Fibroblast of skin of left biceps (primary cell): ENCODE measurements at places on chromosomes 3 and 15.

DNA sequence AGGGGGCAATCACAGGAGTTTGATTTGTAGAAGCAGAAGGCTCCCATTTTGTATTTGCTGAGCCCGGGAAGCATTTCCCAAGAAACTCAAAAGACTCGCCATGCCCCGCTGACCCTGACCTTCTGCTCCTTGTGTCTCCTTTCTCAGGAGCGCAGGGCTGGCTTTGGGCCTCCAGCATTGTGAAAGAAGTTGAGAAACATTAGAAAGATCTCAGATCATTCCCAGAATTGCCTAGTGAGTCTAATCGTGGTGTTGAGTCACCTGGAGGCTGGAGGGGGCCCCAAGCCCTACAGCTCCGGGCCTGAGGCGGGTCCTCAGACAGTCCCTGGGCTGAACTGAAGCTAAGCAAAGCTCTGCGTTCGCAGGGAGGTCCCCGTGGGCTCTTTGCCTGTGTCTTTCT, 10.9 kb upstream of the PIGZ start:
- DNase-seq = no peak

DNA sequence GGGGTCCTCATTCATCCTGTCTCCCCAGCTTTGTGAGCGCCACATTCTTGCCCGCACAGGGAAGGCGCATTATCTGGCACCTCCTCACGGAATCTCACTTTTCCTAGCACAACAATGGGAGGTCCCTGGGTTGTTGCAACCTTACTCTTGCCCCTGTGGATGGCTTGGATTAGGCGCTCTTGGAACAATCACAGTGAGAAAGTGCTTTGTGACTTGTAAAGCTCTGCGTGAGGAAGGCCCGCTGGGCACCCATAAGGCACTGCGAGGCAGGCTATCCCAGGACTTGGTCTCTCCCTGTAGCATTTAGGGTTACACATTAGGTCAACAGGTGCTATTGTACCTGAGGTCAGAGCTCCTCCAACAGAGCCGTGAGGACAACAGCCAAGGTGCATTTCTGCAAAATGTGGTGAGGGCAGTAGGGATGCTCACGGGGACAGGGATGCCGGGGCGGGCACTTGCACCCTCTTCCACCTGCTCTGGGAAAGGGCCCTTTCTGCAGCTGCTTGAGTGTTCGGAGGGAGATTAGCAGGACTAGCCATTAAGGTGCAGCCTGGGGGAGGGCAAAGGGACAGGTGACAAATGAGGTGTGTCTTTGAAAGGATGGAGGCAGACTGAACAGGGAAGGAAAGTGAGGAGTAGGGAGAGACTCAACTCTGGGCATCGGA, 13.9 kb upstream of the LRRC15 start:
- DNase-seq = no peak

DNA sequence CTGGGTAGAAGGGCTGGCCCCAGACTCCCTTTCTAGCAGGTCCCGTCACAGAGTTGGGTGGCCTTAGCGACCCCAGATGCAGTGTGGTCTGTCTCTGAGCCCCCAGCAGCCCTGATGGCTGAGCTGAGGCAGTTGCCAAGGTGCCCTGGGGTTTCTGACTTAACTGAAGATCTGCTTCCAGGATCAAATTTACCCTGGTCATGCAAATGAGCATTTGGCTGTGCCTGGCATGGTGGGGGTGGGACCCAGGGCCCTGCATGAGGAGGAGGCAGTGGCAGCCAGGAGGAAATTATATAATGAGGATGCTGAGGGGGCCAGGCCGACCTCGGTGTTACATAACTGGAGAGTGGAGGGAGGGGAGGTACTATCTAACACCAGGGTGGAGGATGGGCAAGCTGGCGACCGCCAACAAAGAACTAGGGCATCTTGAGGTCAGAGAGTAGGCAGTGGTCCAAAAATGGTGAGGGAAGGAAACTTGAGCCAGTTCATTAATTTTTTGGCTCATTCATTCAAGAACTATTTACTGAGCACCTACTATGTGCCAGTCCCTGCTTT, 16.4 kb downstream of the PLEKHO2 start:
- DNase-seq = no peak

DNA sequence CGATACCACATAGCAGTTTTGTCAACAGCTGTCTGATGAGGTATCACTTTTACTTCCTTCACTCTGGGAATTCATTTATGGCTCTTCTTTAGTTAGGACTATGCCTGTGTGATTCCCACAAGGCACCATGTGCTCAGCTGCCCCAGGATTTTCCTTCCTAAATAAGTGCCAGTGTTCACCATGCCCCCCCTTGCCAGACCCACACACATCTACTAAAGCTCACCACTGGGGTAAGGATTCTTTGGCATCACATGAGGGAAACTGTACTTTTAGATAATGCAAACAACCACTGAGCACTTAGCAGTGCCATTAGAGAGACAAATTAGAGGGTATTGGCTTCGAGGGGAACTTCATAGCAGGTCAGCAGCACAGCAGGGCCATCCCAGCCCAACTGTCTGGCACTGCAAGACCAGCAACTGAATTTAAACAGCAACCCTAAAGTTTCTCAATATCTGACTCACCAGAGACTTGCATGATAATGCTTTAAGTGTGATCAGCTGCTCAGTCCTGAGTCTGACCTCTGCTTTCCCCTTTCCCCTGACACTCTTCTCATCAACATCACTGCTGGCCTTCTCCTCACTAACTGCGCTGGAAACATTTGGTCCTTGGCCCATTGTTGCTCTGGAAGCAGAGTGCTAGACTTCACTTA, 114.3 kb downstream of the STAC start:
- DNase-seq = no peak

DNA sequence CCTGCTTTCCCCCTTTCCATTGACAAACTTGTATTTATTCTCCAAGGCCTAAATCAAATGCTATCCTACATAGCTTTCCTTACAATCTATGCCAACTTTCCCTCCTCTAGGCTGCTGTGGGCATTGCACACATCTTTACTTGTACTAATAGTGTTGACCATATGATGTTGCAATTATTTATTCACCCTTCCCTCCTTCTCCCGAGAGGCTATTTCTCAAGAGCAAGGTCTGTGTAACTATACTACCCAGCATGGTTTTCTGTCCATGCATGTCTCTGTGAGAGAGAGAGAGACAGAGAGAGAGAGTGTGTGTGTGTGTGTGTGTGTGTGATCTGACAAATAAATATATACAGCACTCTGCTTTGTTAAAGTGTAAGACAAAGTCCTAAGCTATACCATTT, 63.8 kb downstream of the GTPBP8 start:
- DNase-seq = peak; percentile 56

DNA sequence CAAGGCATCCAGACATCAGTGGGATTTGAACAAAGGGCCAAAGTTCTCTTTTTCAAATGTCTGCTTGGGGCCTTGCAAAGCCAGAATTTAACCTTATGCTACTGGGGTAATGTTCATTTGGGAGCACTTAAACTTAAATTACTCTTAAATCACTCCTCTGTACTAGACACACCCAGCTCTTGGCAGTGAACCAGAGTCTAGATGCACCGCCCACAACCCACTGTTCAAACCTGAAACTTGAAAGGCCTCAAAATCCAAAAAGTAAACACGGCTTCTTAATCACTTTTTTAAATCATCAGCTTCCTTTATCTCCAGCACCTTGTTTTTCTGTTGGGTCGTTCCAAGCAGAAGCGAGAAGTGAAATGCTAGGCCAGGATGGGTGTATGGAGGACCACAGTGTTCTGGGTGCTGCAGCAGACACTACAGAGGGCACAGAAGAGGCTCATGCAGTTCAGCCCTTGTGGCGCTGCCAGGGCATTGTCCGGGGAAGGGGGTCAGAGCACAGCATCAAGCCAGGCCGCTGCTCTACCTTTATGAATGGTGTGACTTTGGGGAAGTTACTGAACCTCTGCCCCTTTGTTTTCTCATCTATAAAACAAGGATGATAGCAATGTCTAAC, 28.8 kb downstream of the MECOM start:
- DNase-seq = no peak

GRCh38 chr3:177135841-177136492, 61.3 kb downstream of the TBL1XR1 start:
- DNase-seq = no peak
